NCI-H2081 (cell line): ENCODE measurements at places on chromosomes 13 and 19.

- no peak for DNase-seq
Measured at GRCh38 chr13:29281932-29282495, 313.5 kb downstream of the SLC7A1 start.

GRCh38 chr19:4455719-4456475, 1.7 kb downstream of the UBXN6 start:
- no peak for DNase-seq

DNA sequence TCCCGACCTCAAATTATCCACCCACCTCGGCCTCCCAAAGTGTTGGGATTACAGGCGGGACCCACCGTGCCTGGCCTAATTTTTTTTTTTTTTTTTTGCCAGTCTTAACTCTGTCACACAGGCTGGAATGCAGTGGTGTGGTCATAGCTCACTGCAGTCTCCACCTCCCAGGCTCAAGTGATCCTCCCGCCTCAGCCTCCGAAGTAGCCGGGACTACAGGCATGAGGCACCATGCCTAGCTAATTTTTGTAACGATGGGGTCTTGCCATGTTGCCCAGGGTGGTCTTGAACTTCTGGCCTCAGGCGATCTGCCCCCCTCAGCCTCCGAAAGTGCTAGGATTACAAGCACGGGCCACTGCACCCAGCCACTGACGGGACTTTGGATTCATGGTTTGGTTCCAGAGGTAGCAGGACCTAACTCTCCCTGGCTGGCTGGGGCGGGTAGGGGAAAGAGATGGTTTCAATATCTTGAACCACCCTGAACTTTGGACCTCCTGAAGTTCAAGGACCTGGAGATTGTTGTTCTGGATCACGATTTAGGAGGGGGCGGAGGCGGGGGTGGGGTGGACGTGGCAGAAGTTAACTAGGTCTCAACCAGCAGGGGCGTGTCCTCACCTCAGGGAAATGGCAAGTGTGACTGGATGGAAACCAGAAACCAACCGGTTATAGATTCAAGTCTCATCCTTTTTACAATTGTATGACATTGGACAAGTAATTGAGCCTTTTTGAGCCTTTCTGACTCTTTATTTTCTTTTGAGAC, 40.8 kb downstream of the IER2 start:
- DNase-seq = no peak

GRCh38 chr13:29763436-29764180, 86.8 kb downstream of the UBL3 start:
- no peak for DNase-seq

DNA sequence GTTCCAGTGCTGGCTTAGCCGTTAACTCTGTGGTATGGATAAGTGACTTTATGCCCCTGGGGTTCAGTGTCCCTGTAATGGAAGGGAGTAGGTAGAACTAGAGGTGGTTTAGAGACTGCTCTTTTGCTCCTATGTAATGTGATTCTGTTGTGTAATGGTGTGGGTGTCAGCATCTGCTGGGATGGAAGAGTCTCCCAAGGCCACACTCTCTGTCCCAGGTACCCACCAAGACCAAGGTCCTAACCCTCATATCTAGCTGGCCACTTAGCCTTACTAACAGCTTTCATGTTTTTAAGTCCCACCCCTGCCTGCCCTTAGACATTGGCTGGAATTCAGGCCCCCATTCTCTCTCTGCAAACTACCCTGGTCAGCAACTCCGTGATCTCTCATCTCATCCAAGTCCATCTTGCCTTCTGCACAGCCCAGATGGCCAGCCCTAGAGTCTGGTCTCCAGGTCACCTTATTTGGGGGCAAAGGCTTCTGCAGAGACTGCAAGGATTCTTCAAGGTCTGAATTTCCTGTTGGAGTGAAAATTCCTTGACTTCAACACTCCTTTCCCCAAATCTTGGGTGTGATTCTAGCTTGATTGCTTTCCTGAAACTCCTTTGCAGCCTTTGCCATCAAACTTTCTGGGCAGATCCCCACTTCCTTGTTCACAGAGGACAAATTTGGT, 48.4 kb downstream of the SERP2 start:
- DNase-seq = no peak

GRCh38 chr19:29315556-29316190, 102.7 kb upstream of the UQCRFS1 start:
- no peak for DNase-seq

DNA sequence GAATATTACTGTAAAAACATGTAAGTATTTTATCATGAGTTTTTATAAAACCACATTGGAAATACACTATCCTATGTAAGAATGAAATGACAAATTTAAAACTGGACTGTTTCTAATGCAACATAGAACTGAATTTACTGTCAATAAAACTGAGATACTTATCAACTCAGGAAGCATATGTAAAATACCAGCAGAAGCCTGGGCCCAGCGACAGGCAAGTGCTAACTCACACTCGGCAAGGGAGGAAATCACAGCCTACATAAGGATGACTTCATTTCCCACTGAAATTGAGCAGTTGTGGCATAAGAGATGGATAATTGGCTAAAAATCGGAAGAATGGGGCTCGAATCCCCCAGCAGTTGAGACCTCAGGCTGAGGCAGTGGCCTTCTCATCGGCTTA, 12.1 kb downstream of the PROZ start:
- DNase-seq = no peak

- no peak for DNase-seq
Measured at GRCh38 chr13:98406971-98407370, 169.9 kb downstream of the STK24 start.

DNA sequence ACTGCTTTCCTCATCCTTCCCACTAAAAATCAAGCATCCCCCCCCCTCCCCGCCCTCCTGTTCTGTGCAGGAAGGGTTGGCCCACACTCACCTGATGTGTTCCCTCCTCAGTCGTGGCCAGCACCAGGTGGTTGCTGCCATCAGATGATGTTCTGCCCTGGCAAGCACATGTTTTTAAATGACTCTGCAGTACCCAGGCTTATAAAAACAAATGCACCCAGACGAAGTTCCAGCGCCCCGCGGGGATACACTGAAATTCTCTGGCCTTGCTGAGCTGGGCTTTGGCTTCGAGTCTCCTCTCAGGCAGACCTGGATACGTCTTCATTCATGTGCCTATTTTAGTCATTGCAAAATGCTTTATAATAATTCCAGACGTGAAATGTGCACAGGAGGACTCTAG, 316.3 kb downstream of the DLEU7 start:
- DNase-seq = peak; percentile 52

- DNase-seq = no peak
Measured at GRCh38 chr19:6249296-6249695, 30.5 kb downstream of the MLLT1 start.

DNA sequence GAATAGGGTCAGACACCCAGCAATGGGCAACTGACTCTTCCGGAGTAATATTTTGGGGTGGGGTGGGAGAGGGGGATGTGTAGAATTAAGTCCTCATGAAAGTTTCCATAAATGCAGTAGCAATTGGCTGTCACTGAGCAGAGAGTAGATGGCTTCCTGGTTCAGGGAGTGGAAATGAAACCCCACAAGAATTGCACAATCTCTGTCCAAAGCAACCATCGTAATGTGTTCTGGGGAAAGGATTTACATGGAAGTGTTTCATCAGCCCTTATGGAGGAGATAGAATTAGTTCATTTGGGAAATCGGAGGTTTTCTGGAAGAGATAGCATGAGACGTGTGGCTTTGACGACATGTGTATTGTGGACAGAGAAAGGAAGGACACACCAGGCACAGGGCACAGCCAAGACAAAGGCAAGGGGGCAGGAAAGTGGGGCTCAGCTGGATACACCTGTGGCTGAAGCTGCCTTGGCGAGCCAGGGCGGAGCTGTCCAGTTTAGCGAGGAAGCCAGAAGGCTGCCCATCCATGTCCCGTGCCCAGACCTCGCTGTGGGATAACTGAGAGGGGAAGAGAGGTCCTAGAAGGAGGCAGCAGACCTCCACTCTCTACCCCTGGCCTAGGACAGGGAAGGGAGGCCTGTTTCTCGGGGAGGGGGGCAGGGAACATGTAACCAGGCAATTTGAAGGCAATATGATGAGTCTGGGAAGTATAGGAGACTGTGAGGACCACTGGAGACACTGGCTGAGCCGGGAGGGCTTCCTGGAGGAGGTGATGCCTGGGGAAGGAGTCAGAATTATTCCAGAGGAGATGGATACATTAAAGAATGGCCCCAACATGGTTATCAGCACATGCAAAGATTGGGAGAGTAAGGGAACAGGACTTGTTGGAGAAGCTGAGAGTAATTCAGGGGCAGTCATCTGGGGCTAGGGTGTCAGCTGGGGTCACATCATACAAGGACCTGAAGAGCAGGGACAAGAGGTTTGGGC, 2.6 kb upstream of the CLEC4G start:
- DNase-seq = no peak
